ENCODE measurements at places on chromosomes 5 and 9.

DNA sequence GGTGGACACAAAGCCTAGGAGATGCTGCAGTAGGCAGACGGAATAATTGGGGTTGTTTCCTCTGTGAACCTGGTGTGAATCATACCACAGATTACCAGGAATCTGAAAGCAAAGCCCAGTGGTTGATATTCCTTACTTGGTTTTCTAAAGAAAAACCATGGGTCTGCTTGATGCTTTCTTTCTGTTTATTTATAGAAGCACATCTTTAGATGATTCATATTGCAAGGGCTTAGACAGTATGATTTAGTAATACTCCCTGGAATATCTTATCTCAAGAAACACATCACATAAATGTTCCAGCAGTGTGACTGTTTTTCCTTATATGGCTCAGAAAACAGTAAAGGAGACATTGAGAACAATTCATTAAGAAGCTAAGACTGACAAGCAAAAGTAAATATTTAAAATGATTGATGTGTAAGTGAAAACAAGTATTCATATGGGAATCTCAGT, 623.3 kb downstream of the RAB3C start:
- DNase-seq: no peak

- DNase-seq: no peak
Observed at GRCh38 chr5:7837403-7837802, 13.5 kb downstream of the CFAP90 start.

DNA sequence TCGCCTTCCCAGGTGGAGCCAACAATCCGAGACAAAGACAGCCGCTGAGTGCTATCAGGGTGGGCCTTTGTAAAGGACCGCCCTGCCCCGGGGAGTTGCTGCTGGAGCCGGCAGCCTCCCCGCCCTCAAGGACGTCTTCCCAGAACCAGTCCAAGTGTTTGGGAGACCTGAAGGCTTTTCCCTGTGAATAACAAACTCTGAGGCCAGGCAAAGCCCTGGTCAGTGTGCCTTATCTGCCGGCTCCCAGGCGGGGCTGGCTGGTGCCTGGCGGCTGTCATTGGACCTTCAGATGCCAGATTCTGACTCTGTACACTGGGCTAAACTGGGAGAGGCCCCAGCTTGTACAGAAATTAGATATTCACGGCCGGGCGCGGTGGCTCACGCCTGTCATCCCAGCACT, 2.1 kb downstream of the SLC9A3 start:
- DNase-seq: no peak

DNA sequence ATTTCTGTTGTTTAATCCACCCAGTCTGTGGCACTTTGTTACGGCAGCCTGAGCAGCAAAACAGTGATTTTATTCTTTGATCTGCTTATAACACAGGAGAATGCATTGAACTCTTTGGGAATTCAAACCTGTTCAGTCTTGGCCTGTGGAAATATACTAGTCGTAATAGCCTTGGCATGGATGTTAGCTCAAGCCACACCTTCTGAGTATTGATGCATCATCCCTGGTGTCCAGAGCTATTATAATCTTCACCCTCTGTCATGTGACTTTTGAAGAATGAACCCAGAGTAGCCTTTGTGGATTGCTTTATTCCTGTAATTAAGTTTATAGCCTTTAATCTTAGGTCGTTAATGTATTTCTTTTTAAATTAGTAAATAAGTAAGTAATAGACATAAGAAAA, 50.8 kb upstream of the TEX48 start:
- no peak for DNase-seq

GRCh38 chr5:36958612-36959011, 82.0 kb downstream of the NIPBL start:
- DNase-seq: no peak

- no peak for DNase-seq
Observed at GRCh38 chr5:111857623-111858022, 100.6 kb upstream of the NREP start.

GRCh38 chr5:169408731-169409130, 107.8 kb upstream of the SLIT3 start:
- no peak for DNase-seq

- DNase-seq: no peak
Observed at GRCh38 chr9:4620057-4620765, 41.9 kb upstream of the PLPP6 start.

GRCh38 chr9:83920469-83920926, 734 bp downstream of the KIF27 start:
- no peak for DNase-seq
